D341Med (cell line): ENCODE measurements at places on chromosomes 16 and 17.

DNA sequence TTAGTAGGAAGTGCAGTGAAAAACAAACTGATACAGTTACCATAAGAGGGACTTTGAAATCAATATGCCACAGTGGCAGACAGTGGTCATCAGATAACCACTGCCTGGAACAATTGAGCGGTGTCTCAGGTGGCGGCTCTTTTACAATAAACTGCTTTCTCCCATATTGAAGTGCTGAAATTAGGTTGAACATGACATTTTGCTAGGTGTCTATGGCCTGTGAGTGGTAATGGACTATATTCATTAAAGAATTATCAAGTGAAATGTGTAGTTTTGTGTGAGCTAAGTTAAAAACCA is 214.7 kb downstream of the RPTOR start:
- no peak for DNase-seq

- no peak for DNase-seq
These were observed 557.8 kb upstream of the SALL1 start for GRCh38 chr16:51708861-51709260.

- DNase-seq = no peak
These were observed 1.1 kb upstream of the ALOX12 start for GRCh38 chr17:6994666-6995256.

DNA sequence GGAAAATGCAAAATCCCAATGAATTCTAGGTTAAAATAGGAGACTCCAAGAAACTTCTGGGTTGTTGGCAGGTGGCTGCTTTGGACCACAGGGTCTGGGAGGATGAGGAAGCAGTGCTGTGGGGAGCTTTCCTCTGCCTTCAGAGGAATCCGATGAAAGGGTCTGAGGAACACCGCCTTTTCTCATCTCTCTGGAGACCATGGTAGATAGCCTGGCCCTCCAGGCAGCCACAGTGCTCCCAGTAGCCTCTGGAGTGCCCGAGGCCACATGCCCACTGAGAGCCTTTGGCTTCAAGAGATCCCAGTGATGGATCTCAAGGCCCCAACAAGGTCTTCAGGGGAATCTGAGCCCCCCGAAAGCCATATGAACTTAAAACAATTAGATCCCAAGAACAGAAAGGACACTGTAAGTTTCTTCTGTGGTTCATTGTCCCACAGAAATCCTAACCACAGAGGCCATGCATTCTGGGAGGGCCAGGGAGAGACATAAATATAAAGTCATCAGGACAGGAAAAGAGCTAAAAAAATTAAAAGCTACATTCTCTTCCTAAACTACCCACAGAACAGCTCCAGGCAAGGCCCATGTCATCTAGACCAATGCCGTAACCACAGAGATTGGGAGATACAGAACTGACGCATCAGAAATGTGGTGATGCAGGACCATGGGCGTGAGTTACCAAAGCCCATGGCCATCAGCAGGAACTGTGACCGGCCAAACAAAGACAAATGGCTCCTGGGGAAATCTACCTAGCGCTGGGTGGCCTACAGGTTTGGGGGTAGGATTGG is 24.3 kb downstream of the TK2 start:
- DNase-seq = no peak

GRCh38 chr17:73226556-73227172 is 33.8 kb downstream of the COG1 start:
- DNase-seq = no peak

GRCh38 chr17:8223356-8224126 is 13.2 kb upstream of the AURKB start:
- DNase-seq = peak; percentile 38

DNA sequence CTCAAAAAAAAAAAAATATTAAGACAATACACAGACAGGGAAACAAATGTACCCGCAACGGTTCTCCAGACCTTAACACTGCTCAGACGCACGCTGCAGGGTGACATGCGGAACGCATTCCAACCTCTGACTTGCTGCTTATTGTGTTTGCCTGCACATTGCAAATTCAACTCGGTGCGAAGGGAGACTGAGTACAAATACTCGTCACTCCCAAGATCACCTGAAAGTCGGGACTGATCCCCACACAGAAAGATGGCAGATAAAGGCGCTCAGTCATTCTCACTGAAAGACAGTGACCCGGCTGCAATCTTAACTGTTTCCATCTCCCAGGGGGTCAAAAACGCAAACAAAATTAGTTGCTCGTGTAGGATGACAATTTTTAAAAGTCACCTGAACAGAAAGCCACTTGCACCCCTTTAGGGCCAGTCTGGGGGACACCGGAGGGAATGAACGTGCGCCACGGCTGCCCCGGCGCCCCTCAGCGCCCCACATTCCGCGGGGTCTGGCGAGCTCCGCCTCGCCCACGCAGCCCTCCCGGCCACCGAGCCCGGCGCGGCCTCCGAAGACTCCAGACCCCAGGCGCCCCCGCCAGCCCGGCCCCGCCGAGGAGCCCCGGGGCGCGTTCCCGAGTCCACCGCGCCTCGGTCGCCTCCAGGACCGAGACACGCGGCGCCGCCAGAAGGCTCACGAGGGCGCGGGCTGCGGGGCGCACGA is 589 bp downstream of the CLCN7 start:
- no peak for DNase-seq

- DNase-seq = peak; percentile 61
These were observed 689 bp upstream of the TBC1D24 start for GRCh38 chr16:2473999-2474876.

DNA sequence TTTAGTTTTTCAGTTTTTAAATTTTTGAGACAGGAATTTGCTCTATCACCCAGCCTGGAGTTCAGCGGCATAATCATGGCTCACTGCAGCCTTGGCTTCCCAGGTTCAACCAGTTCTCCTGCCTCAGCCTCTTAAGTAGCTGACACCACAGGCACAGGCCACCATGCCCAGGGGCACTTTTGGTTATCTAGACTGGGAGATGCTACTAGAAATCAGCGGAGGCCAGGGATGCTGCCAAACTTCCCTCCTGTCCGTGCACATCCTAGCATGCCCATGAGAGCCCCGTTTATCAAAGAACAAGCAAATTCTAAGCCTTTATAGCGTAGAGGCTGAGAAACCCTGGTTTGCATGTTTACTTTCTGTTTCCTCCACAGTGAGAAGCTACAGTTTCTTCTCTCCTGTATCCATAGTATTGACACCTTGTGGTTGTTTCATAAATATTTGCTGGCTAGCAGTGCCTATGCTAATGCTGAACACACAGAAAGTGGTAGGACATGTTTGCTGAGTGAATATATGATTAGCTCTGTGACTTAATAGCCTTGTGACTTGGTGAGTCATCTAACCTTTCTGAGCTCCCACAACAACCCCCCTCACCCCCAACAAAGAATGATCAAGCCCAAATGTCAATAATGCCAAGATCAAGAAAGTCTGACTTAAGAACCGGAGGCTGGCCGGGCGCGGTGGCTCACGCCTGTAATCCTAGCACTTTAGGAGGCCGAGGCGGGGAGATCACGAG is 39.2 kb upstream of the MAF start:
- DNase-seq = no peak

DNA sequence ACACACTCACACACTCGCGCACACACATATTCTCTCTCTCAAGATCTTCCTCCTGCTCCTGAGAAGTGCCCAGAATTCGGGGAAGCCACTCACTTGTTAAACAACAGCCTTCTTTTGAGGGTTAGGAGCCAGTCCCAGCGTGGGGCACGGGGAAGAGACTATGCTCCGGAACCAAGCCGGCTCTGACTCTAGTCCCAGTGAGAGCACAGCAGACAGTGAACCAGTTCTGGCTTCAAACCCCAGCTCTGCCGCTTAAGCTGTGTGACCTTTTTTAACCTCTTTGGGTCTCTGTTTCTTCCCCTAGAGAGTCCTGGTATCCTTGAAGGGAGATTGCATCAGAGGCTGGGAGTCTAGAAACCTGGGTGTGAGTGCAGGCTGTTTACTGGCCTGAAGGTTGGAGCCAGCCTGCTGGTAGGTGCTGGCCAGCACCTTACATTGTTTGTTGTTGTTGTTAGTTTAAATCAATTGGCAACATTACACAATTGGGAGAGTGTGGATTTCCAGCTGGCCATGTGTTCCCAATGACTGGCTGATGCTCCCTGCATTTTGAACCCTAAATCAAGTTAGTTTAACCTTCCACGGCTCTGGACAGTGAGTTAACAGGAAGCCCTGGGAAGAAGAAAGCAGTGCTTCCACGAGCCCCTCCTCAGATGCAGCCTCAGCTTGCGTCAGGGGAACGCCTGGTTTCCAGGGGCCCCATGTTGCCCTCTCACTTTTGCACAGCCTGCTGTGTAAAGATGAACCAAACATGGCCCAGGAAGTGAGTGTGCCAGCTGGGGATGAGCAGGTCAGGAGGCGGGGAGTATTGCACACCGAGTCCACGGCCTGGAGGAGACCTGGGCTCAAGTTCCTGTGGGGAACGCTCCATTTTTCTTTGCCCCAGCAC is 71.5 kb downstream of the GAS7 start:
- DNase-seq = no peak

DNA sequence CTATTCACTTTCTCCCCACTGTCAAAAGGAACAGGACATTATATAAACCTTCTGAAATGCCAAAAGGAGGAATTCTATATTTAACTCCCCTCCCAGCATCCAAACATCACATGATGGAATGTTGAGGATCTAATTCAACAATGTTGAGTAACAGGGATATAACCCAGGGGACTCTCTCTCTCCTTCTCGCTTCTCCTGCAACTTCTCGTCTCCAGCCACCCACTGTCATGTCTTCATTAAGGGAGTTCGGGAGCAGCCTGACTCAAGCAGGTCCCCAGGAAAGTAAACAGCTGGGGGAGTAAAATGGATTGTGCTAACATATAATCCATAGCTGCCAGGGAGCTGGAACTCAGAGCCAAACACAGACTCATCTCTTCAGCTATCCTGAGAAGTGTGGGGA is 51.7 kb downstream of the GRIN2A start:
- DNase-seq = no peak

DNA sequence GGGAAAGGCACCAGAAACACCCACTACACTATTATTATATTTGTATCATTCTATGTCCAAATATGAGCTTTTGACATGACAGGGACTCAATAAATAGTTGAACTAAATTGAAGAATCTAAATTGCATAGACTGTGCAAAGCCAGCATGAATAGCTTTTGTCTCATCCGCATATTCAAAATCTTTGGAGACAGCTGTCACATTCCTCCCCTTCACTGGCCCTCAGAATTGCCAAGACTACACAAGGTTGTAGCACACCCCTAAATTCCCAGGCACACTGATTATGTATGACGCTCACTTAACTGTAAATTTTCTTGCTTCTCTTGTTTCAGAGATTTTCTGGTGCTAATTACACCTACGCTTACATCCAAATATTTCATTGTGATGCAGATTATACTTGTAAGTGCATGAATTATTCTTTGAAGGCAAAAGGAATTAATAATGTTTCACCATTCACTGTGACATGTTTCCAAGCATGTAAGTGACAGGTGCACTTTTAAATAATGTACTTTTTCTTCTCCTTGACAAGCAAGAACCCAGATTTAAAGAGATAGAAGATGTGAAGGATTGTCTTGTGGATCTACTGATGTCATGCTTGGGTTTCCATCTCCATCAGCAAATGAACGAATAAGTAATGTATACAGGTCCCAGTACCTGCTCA is 47.5 kb downstream of the CA10 start:
- DNase-seq = no peak

DNA sequence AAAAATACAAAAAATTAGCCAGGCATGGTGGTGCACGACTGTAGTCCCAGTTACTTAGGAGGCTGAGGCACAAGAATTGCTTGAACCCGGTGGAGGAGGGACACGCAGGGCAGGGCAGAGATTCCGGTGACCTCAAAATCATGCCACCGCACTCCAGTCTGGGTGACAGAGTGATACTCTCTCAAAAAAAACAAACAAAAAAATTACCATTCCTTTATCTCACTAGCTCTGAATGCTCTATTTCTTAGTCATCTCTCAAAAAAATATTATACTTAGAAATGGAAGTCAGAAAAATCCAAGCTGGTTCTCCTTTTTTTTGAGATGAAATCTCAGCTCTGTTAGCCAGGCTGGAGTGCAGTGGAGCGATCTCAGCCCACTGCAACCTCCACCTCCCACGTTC is 40.8 kb downstream of the SPOP start:
- no peak for DNase-seq

GRCh38 chr16:22347100-22347820 is 27.2 kb downstream of the CDR2 start:
- DNase-seq = no peak

GRCh38 chr16:78549366-78549765 is 449.9 kb downstream of the WWOX start:
- DNase-seq = peak; percentile 40
